ENCODE measurements at places on chromosomes 1 and 21.

- DNase-seq = no peak
These were observed 48.1 kb downstream of the MAP3K21 start for GRCh38 chr1:233375653-233376052.

- DNase-seq = no peak
These were observed 78.4 kb downstream of the UCK2 start for GRCh38 chr1:165905853-165906252.

DNA sequence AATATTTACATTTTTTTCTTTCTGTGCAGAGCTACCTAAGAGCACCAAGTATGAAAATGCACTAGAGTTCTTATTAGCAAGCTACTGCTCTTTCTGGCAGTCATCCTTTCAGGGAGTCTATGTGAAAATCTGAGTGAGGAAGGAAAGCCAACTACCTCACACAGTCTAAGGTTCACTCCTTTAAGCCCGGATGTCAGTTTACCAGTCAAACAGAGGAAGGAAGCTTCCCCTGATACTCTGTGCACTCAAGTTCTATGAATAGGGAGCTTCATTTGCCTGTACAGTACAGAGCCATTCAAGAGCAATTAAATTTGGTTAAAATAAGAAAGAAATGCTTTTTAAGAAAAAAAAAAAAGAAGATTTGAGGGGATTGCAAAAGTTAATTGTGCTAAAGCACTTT is 6.9 kb downstream of the COL11A1 start:
- no peak for DNase-seq

DNA sequence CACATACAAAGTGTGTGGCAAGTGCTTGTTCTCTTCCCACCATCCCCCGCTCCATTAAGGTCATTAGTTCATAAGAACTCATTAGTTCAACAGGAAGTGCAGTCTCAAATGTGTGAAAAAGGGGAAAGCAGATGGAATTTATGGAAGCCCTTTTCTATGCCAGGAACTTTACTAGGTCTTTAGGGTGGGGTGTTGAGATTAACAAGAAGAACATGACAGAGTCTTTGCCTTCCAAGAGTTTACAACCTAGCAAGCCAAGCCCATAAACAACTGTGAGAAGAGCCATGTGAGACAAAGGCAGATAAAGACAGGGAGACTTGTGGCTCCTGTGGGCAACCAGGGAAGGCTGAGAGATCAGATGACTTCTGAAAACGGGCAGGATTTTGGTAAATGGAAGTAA is 21.4 kb downstream of the PLEKHA6 start:
- no peak for DNase-seq

DNA sequence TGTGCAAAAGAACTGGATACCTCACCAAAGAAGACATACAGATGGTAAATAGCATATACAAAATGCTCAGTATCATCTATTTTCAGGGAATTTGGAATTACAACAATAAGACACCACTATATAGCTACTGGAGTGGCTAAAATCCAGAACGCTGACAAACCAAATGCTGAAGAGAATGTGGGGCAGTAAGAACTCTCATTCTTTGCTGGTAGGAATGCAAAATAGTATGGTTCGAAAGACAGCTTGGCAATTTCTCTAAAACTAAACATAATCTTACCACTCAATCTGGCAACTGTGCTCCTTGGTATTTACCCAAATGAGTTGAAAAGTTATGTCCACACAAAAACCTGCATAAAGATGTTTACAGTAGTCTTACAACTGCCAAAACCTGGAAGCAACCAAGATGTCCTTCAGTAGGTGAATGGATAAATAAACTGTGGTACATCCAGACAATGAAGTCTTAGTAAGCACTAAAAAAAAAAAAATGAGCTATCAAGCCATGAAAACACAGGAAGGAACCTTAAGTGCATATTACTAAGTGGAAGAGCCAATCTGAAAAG is 26.5 kb downstream of the TARBP1 start:
- DNase-seq = no peak

DNA sequence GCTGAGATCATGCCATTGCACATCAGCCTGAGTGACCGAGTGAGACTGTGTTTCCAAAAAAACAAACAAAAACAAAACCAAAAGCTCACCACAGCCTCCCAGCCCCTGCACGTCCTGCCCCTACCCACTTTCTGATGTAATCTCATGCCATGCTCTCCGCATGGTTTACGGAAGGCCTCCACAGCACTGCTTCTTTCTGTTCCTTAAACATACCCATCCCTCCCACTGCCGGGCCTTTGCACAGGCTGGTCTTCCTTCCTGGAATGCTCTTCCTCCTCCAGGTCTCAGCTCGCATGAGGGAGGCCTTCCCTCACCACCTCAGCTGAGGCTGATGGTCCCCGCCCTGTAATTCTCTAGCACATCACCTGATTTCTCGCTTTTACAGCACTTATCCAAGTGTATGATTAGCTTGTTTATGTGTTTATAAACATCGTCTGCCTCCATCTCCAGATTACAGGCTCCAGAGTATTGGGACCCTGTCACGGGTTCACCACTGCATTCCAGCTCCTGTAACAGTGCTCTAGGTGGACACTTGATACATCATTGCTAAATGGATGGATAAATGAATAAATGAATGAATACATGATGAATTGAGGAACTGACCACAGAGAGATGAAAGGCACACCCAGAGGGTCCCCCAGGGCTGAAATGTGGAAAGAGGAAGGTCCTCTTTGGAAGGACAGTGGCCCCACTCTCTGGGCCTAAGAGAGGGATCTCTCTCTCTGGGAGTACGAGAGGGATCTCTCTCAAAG is 22.1 kb downstream of the TCEA3 start:
- DNase-seq = no peak
